ENCODE measurements at places on chromosomes 3 and 15.

DNA sequence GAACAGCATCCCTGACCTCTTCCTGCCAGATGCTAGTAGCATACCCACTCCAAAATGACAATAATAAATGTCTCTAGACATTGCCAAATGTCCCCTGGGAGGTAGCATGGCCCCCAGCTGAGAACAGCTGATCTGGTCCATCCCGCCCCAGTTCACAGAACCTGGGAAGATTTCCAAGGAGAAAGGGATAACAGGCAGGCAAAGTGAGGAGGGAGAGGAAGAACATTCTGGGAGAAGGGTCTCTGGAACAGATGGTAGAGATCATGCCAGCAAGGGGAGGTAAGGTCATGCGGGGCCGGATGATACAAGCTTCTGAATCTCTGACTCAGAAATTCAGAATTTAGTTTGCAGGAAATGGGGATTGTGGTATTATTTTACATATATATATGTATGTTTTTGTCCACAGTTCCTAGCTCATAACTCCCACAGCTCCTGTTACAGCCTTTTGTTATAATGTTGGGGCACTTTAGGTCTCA, 192.7 kb downstream of the SUCLG2 start:
- DNase-seq: no peak

GRCh38 chr15:61011576-61012336, 217.3 kb downstream of the RORA start:
- no peak for DNase-seq

DNA sequence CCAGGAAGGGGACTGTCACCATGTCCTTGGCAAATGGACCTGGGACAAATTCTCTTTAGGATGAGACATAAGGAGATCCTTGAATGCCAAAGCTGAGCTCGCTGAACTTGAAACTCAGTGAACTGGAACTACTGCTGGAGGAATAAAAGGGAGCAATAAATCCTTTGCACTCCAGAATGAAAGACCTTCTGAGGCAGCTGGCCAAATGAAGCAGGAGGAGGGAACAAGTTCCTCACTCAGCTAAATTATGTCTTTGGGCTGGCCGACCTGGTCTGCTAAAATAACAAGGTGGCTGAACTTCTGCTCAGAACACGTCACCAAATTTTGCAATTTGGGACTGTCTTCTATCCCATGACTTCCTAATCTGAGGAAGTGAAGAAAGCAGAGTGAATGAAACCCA, 314.7 kb downstream of the LPP start:
- DNase-seq: no peak

DNA sequence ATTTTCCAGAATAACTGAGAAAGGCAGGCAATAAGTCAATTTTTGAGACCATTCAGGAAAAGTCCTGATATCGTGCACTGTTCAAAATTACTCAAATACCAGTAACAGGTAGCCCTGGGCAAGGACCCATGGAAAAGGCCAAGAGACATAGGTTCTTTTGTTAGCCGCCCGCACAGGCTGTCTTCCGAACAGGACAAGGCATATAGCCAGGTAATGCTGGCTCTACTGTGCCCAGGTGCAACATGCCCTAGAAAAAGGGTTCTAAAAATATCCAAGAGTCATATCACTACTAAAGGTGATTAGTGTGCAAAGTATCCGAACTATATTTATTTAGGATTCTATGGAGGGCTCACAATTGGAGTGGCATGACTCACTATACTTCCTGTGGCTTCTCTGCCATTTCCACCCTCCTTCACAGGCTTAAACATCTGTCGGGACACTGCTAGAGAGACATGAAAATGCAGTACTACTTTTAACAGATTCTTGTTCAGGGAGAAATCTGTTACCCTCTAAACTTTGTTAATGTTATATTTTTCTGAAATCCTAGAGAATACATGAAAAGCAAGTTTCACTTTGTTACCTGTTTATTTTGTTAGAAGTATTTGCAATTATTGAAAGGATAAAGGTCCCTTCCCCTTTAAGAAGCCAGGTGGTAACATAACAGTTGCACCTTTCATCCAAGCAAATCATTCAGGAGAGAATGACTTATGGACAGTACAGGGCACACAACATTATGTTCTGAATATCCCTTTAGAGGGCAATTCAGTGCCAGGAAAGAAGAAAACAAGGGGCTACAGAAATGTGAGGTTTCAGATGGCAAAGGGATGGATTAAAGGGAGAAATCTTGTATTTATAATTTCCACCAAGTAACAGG, 293.3 kb upstream of the THBS1 start:
- DNase-seq: no peak

DNA sequence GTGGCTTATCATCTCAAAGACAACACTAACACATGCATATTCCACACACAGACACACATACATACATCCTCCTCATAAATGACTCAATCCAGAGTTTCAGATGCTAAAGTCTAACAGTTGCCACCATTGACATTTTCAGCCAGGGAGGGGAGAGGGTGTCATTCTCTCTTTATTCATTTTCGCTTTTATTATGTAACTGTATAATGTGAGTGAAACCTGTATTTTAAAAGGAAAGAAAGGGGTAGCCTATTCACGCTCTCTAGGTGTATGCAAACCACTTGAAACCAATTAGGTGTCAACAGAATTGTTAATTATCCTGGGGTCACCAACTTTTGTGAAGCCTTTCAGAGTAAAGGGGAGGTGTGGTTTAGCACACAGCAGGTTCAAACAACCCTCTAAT, 1282.9 kb downstream of the ROBO2 start:
- no peak for DNase-seq

DNA sequence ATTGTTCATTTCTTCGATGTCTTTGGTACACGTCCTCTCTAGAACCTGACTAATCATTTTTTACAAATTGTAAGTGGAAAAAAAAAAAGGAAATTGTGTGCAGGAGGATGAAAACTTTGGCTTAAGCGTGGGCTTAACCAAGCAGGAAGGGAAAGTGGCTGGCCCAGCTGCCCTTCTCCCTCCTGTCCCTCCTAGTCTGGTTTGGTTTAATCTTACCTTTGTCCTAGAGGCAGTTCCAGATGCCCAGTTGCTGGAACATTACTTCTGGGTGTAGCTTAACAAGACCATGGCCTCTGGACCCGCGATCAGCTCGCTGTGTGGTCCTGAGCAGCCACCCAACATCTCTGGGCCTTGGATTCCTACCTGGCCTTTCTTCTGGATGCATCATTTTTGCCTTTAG, 15.4 kb downstream of the PAQR5 start:
- no peak for DNase-seq

DNA sequence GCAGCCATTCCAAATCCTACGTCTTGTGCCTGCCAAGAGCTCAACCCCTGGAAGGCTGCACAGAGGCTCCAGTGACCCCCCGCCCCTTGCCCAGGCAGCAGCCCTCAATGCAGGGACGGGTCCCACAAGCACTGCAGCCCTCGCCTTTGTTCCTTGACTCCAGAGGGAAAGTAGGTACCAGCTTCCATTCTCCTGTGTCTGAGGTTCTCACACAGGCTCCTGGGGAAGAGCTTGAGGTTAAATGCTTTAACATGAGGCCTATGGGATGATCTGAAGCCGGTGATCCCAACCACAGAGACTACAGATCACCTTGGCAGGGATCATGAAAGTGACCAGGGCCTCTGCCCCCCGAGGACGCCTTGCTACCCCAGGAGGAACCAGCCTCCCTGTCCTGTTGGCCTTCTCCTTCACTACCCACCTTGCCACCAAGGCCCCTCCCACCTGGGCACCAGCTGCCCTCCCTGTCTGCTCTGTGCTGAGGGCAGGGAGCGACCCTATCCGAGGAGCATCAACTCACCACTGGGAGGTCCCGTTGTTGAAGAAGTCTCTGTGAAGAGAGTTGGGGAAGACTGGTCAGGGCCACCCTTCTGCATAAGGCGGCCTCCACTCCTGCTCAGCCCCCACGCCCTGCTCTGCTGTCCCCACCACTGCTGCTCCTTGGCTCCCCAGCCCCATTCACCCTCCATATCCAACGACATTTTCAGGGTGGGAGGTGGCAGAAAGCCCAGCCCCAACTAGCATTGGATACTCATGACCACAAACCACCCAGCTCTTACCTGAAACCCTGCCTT, 95.3 kb downstream of the SEC22A start:
- no peak for DNase-seq

- no peak for DNase-seq
Observed at GRCh38 chr15:94294556-94294955, 63.2 kb downstream of the MCTP2 start.

GRCh38 chr3:40324621-40325020, 15.1 kb downstream of the EIF1B start:
- DNase-seq: no peak

DNA sequence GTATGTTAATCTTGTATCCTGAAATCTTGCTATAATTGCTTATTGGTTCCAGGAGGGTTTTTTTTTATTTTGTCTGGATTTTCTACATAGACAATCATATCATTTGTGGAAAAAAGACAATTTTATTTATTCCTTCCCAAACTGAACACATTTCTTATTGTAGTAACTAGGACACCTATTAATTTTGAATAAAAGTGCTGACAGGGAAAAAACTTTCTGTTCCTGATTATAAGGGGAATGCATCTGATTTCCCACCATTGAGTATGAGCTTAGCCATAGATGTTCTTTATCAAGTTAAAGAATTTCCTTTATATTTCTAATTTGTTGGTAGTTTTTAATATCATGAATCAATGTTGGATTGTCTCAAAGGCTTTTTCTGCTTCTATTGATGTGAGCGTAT, 460.7 kb upstream of the CNTN3 start:
- no peak for DNase-seq

DNA sequence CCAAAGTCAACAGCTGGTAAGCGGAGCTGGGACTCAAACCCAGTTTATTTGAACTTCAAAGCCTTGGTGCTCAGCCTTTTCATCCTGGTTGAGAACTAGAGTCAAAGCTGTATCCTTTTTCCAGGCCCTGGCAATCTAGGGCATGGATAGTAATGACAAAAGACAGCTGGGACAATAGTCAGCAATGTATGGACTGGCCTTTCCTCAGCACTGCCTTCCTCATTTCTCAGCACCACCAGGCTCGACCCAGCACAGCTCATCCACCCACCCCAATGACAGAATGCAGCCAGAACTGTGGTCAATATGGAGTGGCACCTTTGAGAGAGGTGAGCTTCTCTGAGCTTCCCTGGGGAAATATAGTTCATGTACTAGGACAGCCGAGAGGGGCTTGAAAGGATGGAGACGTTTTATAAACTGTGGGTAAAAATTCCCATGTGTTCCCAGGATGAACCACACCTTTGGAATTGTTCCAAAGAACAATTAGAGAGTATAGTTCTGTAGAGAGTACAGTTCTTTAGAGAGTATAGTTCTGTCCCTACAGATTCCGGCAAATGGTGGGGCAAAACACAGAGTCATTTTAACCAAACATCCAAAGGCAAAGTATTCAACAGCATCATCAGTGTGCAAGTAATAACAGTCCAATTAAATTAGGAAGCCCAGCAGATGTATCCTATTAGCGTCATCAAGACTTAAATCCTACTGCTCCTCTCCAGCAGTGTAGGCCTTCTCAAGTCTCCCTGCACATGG, 30.2 kb upstream of the IREB2 start:
- DNase-seq: no peak

- no peak for DNase-seq
Observed at GRCh38 chr3:97862582-97862981, 40.8 kb downstream of the CRYBG3 start.
